NCI-H510A treated with DMSO at 0.1 percent for 48 hours (cell line): ENCODE measurements at places on chromosomes 6 and 20.
A peak's percentile ranks its signal among the peaks of the same experiment; 100 is the strongest.

- no peak for DNase-seq
These were observed 60.8 kb downstream of the NPEPL1 start for GRCh38 chr20:58753267-58753921.

- no peak for DNase-seq
These were observed 859.8 kb downstream of the MAFB start for GRCh38 chr20:39829256-39829655.

- DNase-seq, result no peak
These were observed 63.0 kb downstream of the GPR6 start for GRCh38 chr6:110041126-110041525.

DNA sequence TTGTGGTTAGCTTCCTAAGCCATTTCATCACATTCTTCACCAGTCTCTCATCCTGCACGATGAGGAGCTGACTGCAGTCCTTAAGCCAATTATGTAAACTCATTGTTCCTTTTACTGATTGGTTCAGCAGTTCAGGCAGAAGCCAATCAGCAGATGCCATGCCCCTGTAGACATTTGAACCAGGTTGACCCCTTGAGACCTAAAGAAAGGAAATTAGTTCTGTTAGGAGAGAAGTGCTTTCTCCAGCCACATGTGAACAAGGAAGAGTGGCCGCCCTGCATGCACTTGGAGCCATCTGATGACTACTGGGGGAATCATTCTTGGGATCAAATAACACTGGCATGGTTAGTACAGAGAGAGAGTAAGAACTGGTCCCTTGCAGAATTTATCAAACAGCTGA is 535.2 kb upstream of the ID4 start:
- peak; percentile 65 for DNase-seq

DNA sequence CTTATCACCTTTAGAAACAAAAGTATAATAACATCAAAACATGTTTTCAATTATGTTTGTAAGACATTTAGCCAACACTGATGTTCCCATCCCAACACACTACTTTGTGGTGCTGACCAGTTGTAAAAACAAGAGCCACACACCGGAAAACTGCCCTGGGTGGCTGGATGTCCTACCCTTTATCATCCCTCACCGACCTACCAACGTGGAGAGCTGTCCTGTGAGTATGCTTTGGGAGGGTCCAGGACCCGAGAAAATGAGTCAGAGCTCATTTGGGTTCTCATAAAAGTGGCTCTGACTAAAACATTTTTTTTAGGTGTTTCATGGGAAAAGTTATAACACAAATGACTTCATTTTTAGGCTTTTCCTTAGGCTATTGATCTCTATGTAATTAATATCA is 29.3 kb upstream of the CTAGE9 start:
- DNase-seq, result no peak

DNA sequence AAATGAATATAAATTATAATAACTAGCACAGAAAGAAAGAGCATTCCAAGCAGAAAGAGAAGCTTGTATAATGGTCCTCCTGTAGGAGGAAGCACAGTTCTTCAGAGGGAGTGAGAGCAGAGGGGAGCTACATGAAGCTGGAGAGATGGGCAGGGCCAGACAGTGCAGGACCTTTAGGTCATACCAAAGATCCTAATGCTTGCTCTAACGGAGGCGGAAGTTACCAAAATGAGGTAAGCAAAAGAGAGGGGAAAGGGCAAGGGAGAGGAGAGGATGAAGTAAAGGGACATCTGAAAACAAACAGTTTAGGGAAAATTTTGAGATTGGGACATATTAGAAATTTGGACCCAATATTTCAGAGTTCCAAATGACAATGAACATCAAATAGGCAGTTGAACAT is 50.2 kb downstream of the HBS1L start:
- DNase-seq, result no peak

DNA sequence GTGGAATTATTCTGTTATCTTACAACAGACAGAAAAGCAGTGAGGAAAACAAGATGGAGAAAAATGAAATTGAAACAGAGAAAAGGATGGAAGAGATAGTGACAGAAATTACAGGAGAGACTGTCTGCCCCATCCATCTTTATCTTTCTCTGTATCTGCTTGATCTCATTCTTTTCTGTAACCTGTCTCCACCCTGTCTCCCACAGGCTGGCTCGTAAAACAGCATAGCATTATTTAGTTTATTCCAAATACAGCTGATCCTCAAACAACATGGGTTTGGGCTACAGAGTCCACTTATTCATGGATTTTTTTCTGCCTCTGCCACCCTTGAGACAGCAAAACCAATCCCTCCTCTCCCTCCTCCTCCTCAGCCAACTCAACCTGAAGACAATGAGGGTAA is 482.3 kb upstream of the JARID2 start:
- no peak for DNase-seq

GRCh38 chr6:52337633-52338290 is 24.2 kb upstream of the PAQR8 start:
- DNase-seq, result no peak

GRCh38 chr6:116139917-116140316 is 14.0 kb upstream of the COL10A1 start:
- no peak for DNase-seq

DNA sequence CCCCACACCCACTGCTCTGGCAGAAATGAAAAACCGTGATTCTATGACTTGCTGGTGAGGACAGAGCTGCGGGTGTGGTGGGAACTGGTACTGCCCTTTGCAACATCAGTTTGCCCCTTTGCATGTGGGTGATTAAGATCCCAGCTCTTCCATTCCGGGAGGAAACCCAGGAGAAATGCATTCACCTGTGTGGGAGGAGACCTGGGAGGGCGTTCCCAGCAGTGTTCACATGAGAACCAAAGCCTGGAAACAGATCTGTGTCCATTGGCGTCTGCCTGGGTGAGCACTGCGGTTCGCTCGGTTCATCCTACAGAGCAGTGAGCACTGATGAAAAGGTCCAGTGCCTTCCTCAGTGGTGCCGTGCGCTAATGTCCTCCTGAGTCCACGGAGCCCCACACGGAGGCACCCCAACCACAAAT is 89.7 kb downstream of the SMOC2 start:
- no peak for DNase-seq

- no peak for DNase-seq
These were observed 82.9 kb upstream of the MPC1 start for GRCh38 chr6:166465671-166466087.

- DNase-seq, result no peak
These were observed 10.1 kb downstream of the TULP4 start for GRCh38 chr6:158322400-158322723.

DNA sequence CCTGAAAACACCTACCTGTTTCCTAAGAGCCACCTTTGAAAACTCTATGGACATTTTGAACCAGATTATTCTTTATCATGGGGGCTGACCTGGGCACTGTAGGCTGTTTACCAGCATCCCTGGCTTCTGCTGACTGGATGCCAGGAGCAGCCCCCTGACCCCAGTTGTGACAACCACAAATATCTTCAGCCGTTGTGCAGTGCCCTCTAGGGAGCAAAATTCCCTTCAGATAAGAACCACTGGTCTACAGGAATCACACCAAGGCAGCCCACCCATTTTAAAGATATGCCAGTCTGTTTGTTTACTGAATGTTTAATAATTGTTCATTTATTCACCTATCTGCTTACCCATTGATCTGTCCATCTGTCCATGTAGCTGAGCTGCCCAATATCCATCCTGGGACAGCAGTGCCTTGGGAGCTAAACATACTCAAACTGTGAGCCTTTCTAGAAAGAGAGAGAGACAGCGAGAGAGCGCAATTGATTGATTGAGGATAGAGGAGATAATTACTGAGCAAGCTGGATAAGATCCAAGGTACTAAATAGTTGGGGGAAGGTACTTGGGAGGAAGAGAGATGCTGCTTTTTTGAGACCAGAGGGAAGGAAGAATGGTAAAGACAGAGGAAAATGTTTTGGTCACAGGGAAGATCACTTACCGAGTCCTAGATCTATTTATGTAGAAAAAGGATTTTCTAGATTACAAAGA is 276.8 kb downstream of the NRN1 start:
- no peak for DNase-seq

- DNase-seq, result no peak
These were observed 64.4 kb upstream of the MAFB start for GRCh38 chr20:40753472-40753871.

DNA sequence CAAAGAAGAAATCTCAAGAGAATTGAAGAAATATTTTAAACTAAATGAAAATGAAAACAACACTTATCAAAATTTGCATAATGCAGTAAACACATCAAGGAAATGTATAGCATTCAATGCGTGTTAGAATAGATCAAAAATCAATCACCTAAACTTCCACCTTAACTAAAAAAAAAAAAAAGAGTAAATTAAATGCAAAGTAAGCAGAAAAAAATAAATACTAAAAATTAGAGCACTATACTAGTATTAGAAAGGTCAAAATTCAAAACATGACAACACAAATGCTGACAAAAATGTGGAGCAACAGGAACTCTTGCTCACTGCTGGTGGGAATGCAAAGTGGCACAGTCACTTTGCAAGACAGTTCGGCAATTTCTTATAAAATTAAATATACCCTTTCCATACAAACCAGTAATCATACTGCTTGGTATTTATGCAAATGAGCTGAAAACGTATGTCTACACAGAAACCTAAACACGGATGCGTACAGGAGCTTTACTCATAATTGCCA is 103.8 kb downstream of the KIF16B start:
- DNase-seq, result no peak

GRCh38 chr6:139239064-139239463 is 52.7 kb downstream of the TXLNB start:
- DNase-seq, result no peak

- peak; percentile 29 for DNase-seq
These were observed 5.8 kb upstream of the KIAA0408 start for GRCh38 chr6:127464881-127465459.

GRCh38 chr6:129711271-129711631 is 1.3 kb upstream of the ARHGAP18 start:
- no peak for DNase-seq

GRCh38 chr20:1440024-1440423 is 26.6 kb downstream of the NSFL1C start:
- DNase-seq, result peak; percentile 31

DNA sequence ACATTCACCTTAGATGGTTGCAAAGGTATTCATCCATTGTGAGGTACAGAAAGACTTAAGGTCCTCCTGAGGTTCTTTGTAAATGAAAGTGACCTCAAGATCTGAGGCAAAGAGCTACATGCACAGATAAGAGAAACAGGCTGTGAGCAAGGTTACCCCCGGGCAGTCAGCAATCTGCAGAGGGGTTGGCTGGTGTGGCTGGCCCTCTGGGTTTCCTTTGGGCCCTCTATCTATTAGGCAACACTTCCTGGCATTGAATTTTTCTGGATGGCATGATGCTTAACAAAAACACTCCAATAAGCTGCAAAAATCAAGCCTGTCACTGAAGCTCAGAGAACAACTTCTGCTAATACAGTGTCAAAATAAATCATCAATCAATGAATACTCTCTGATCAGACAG is 48.9 kb upstream of the RALGAPA2 start:
- no peak for DNase-seq

DNA sequence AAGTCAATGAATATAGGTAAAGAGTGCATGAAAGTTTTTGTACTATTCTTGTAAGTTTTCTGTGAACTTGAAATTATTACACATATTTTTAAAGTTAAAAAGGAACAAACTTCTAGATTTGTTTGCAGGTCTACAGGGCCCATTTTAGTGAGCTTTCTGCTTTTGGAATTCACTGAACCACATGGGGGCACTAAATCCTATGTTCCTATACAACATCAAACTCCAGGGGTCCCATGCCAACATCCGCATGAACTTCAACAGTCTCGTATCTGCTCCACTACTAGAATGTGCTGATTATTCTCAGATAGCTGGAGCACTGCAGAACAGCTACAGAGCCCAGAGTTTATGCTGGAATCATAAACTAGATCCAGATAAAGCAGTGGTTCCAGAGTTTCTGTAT is 347.9 kb upstream of the SPTLC3 start:
- DNase-seq, result no peak

GRCh38 chr6:136657666-136658065 is 107.4 kb upstream of the MAP7 start:
- DNase-seq, result no peak

GRCh38 chr6:16129623-16130401 is 926 bp downstream of the MYLIP start:
- peak; percentile 20 for DNase-seq

GRCh38 chr6:52725535-52726192 is 37.6 kb downstream of the GSTA2 start:
- peak; percentile 98 for DNase-seq

GRCh38 chr20:49100972-49101371 is 54.9 kb downstream of the CSE1L start:
- DNase-seq, result no peak

- DNase-seq, result no peak
These were observed 18.7 kb downstream of the ADRM1 start for GRCh38 chr20:62321521-62321948.

- no peak for DNase-seq
These were observed 80.1 kb upstream of the MLIP start for GRCh38 chr6:54031169-54031568.

DNA sequence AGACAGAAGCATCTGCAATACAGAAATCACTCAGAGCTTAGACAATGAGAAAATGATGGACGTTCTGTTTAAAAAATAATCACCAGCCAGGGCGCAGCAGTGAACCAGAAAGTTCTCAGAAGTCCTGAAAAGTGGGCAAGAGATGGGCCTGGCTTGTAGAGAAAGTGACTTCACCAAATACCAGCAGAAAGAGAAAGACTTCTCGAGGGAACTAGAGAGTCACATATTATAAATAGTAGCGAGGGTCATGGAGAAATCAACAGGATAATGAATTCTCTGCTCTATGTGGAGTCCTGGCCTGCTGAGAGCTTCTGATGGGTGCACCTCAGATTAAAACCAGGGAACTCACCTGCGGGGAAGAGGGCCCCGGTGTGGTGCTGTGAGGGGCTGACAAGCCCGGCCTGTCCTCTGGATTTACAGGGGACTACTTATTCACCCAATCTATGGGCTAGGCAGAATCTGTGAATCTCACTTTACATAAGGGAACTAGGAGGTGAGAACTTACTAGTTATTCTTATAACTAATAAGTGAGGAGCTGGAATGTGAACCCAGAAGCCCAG is 5.6 kb upstream of the RAMACL start:
- DNase-seq, result no peak

DNA sequence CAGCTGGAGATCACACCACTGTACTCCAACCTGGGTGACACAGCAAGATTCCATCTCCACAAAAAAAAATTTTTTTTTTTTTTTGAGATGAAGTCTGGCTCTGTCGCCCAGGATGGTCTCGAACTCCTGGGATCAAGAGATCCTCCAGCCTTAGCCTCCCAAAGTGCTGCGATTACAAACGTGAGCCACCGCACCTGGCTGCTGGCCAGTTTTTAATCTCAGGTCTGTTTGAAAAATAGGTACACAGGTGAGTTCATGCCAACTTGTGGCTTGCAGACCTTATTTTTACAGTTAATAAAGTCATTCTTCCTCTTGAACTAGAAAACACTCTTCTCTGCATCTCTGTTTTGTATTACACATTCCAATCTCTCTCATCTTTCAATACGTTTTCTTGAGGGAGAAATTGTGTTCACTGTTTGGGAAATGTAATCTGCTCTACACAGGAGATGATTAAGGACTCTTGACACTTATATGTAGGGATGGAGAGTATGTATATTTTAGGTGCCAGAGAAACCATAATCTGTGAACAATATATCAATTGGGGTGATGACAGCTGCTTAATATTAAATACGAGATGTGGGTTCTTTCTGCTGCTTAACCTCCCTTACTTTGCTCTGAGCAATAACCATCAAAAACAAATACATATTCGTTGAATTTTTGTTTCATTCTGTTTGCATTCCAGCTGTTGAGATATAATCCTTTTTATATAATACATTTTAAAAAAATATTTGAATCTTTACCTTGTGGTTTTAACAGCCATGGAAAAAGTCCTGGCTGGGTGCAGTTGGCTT is 17.7 kb upstream of the RIPOR3 start:
- peak; percentile 9 for DNase-seq

GRCh38 chr6:26124781-26125685 is 37.8 kb downstream of the HFE start:
- peak; percentile 55 for DNase-seq
